ENCODE measurements at places on chromosomes 4 and X. TPM values are rescaled to one million over a fixed set of nuclear protein-coding genes. Genes with fewer than 3 reads are reported as not detected.

Gene ANKRD50
- total RNA-seq, result 0.08 TPM

Gene TMEM154
- total RNA-seq, result 59.6 TPM

Gene MAGEA1
- total RNA-seq, result not detected

Gene GPC3
- not detected for total RNA-seq

Gene RAB41
- not detected for total RNA-seq

Gene HPSE
- total RNA-seq, result 3.0 TPM

Gene PAGE4
- total RNA-seq, result not detected

Gene FDCSP
- total RNA-seq, result not detected

Gene GAGE2A
- total RNA-seq, result not detected

Gene SHOX
- not detected for total RNA-seq

Gene GABRB1
- not detected for total RNA-seq

Gene TMPRSS11A
- total RNA-seq, result not detected

Gene RNF212
- total RNA-seq, result not detected

Gene RNF175
- 0.25 TPM for total RNA-seq

Gene ZFYVE28
- total RNA-seq, result not detected

Gene MAGEC3
- not detected for total RNA-seq

Gene P2RY10
- 15.1 TPM for total RNA-seq

Gene DCAF8L2
- not detected for total RNA-seq

Gene RHOXF1
- total RNA-seq, result not detected

Gene ASB5
- total RNA-seq, result not detected

Gene FGG
- total RNA-seq, result not detected

Gene HDAC8
- total RNA-seq, result 35.7 TPM

Gene USP17L30
- not detected for total RNA-seq

Gene PNMA6F
- not detected for total RNA-seq

Gene LRAT
- total RNA-seq, result not detected

Gene ZNF185
- total RNA-seq, result 20.7 TPM

Gene CXXC4
- total RNA-seq, result not detected

Gene CCNQ
- total RNA-seq, result 13.9 TPM

Gene SPIN2B
- total RNA-seq, result 14.3 TPM

Gene SH3RF1
- not detected for total RNA-seq

Gene WDR1
- 134 TPM for total RNA-seq

Gene ADAM29
- 1.2 TPM for total RNA-seq

Gene VAMP7
- 32.0 TPM for total RNA-seq

Gene APELA
- not detected for total RNA-seq

Gene XAGE3
- total RNA-seq, result not detected

Gene GUCY2F
- total RNA-seq, result not detected

Gene MAGEA6
- not detected for total RNA-seq

Gene NMU
- not detected for total RNA-seq

Gene PFKFB1
- 1.0 TPM for total RNA-seq

Gene AR
- not detected for total RNA-seq

Gene FRG2
- not detected for total RNA-seq

Gene TRIM60
- total RNA-seq, result not detected

Gene PCYT1B
- total RNA-seq, result not detected

Gene PLXNB3
- not detected for total RNA-seq

Gene IL1RAPL1
- total RNA-seq, result not detected

Gene ZNF711
- 12.3 TPM for total RNA-seq

Gene MECP2
- total RNA-seq, result 48.6 TPM

Gene HSD17B11
- total RNA-seq, result 8.7 TPM

Gene DNAAF6
- not detected for total RNA-seq

All from OCI-LY7 (cell line).